Activated T-helper 1 cell treated with anti-CD3 and anti-CD28 coated beads, Interleukin-12 subunit alpha, Interleukin-12 subunit beta, Interleukin-2, Interleukin-4 antibody, amounts not matched to agents 30 ng/mL and 10 ng/mL and 1 ng/mL, durations not matched to agents 14 hours and 24 hours and 36 hours (primary cell): ENCODE measurements at places on chromosomes 16 and 17. TPM values are rescaled to one million over a fixed set of nuclear protein-coding genes. Genes with fewer than 3 reads are reported as not detected.
A peak's percentile ranks its signal among the peaks of the same experiment; 100 is the strongest.

DNA sequence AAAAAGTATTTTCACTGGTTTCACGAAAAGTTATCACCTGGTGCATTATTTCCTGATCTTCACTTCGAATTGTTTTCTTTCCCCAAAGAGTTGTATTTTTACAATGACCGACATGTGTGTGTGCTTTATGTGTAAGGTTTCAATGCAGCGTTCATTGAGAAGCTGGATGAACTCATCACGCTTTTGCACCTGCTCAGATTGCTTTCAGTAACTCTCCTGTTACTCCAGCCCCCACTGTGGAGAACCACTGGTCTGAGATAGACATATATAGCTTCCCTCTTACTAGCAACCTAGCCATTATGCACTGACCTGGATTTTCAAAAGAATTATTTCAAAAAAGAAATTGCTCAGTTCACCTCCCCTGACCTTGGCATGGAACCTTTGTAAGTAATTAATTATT lies 178.3 kb upstream of the CHMP6 start:
- H3K27me3 ChIP-seq: no peaks in the 10 kb centered on the region
- H3K4me3 ChIP-seq: no peak overlapping the region
- H3K27ac ChIP-seq: peak overlapping the region; percentile 76
- H3K36me3 ChIP-seq: peaks cover 53% of the 10 kb centered on the region

GRCh38 chr17:35775583-35775982 lies 14.9 kb downstream of the C17orf50 start:
- no peaks in the 10 kb centered on the region for H3K36me3 ChIP-seq
- peaks cover 18% of the 10 kb centered on the region for H3K27me3 ChIP-seq
- no peak overlapping the region for H3K27ac ChIP-seq
- no peaks in the 10 kb centered on the region for H3K4me1 ChIP-seq

- no peak overlapping the region for H3K27ac ChIP-seq
- no peak overlapping the region for H3K4me3 ChIP-seq
- DNase-seq: no peak
- peaks cover 26% of the 10 kb centered on the region for H3K27me3 ChIP-seq
Observed at GRCh38 chr16:56600398-56600999, 7.9 kb upstream of the MT2A start.

DNA sequence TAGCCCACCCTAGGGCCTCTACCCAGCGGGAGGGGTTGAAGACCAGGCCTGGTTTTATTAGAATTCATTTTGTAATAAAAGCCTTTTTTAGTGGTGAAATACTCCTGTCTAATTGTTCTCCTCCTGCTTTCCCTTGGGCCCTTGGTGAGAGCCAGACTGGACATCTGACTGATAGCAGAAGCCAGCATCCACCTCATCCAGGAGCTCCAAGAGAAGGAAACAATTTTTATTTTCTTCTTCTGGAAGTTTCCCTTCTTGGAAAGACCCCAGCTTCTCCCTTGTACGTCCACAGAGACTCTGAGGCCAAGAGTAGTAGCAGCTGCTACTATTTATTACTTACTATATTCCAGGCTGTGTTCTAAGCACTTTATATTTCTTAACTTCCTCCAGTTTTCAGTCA lies 4.0 kb upstream of the PHKG2 start:
- no peaks in the 10 kb centered on the region for H3K27me3 ChIP-seq
- no peak for DNase-seq
- peaks cover 40% of the 10 kb centered on the region for H3K36me3 ChIP-seq
- H3K27ac ChIP-seq: no peak overlapping the region

The CCL4L2 gene
- total RNA-seq: 46.9 and 48.4 TPM in 2 replicates

The SLX4 gene
- total RNA-seq: 10.3 and 10.8 TPM in 2 replicates

The DDX19B gene
- total RNA-seq: 28.0 and 31.2 TPM in 2 replicates
